ENCODE measurements at places on chromosomes 4 and X.

DNA sequence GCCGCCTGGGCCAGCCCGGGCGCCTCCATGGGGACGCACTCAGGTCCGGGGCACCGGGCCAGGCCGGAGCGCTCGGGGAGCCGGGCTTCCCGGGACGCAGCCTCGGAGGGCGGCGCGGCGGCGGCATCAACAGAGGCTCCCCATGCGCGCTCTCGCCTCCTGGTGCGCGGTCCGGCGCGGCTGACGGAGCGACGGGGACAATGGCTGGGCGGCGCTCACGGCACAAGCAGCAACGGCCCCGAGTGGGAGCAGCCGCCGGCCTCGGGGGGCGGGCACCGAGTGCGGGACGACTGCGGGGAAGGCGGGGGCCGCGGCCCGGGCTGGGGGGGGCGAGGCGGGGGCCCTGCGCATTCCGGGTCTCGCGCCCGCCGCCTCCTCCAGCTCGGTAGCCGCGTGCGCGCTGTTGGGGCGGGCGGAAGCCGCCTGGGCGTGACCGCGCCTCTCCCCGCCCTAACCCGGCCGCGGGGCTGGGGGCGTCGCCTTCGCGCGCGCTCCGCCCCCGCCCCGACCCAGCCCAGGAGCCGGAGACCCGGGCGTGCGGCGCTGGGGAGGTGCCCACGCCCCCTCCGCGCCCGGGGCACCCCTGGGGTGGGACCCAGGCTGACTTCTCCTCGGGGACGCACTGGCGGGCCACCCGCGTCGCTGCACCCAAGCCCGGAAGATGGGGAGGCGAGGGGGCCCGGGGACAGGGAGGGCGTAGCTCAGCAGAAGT is at the start of gene PRKX:
PRKX (minus strand) TSS at position 425 of the 712 bp plus-strand sequence; CDS start at position 29, 396 bp downstream.
- no peak for DNase-seq

GRCh38 chr4:37687681-37688080 is 1.5 kb upstream of the RELL1 start:
- DNase-seq: no peak

- no peak for DNase-seq
These were observed 28.6 kb downstream of the IDS start for GRCh38 chrX:149476513-149476912.

DNA sequence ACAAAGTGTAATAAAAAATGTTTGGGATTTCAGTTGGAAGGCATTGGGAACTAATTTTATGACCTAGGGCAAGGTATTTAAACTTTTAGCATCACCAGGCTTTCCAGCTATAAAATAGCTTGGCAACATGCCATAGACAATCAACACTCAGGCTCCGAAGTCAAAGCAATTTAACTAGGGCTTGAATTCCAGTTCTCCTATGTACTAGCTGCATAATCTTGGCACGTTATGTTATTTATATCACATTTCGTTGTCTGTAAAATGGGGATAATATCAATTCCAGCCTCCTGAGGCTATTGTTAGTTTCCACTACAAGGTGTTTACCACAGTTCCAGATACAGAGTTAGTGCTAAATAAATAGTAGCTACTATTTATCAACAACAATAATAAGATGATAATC is 78.8 kb downstream of the DMD start:
- DNase-seq: no peak

- no peak for DNase-seq
These were observed 86.7 kb downstream of the PSAPL1 start for GRCh38 chr4:7347981-7348380.

DNA sequence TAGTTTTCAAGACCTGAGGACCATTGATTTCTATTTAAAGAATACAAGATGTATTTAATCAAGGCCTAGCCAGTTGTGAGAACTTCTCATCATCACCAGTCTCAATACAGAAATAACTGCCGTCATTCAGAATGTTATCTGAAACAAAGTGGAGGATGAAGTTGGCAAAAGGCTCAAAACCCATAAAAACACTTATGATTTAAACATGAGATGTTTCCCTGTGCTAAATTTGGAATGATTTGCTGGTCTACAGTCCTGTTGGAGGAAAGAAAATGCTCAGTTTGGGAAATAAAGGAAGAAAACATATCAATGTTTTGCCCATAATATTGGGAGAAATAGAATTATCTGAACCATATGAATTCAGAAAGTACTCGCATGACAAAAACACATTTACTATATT is 192.2 kb downstream of the ADGRA3 start:
- DNase-seq: no peak

- no peak for DNase-seq
These were observed 45.3 kb upstream of the SHOX start for GRCh38 chrX:585115-585808.

DNA sequence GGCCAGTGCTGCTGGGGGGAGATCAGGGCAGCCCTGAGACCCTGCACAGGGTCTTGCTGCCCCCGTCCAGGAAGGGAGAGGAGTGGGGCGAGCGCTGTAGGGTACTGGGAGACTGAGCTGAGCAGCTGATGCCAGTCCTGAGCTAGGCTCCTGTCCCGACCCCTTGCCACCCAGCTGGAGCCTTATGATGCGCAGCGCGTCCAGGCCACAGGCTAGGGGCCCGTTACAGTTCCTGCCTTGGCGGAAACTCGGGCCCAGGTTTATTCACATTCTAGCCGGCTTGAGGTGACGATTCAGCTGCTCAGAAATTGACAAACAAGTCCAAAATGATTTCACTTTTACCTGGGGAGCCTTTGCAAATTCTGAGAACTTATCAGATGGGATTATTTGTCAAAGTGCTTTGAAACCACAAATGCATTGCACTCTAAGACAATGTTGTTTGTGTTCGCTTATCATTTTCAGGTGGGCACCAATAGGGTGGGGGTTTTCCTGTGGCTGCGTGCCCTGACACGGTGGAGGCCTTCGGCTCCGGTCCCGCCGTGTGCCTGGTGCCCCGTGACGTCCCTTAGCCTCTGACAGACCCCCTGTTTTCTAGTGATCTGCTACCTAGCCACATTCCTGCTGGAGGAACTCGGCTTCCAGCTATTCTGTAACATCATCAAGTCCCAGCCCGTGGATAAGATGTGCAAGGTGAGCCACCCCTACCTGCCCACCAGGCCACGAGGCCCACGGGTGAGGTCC is 18.9 kb downstream of the CFAP99 start:
- DNase-seq: no peak

Measured in suprapubic skin (tissue), 4 donors.